ENCODE measurements at places on chromosomes 12 and 14.

DNA sequence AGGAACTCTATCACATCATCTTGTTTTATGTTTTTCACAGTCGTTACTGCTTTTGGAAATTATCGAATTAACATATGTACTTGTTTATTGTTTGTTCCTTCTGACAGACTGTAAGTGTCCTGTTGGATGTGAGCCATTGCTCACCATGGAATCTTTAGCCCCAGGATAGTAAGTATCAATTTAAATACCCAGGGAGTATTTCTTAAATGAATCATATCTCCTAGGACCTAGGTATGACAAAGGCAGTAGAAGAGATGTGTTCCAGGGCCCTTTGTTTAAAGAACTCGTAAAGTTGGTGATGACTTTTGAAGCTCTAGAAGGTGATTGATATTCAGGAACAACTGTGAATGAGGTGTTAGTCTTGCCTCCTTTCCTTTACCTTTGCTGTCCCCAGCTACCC is 30.3 kb upstream of the STRAP start:
- no peak for DNase-seq

- DNase-seq, result no peak
Measured at GRCh38 chr14:67050896-67051295, 138.3 kb upstream of the GARIN2 start.

DNA sequence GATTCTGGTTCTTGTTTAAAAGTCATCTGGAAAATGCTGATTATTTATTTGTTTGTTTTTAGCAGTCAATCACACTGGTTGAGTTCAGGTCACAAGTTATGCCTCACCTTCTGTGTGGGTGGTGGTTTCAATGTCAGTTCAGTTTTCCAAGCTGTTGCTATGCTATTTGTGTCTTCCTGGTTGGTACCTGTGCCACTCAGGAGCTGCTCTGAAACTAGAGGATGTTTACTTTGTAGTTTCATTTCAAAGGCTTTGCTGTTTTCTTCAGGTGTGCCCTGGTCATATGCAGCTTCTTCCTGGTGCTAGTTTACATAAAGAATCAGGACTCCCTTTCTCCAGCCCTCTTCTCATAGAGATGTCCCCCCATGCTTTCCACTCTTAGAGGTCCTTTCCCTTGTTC is 75.7 kb upstream of the PPP4R3A start:
- no peak for DNase-seq

DNA sequence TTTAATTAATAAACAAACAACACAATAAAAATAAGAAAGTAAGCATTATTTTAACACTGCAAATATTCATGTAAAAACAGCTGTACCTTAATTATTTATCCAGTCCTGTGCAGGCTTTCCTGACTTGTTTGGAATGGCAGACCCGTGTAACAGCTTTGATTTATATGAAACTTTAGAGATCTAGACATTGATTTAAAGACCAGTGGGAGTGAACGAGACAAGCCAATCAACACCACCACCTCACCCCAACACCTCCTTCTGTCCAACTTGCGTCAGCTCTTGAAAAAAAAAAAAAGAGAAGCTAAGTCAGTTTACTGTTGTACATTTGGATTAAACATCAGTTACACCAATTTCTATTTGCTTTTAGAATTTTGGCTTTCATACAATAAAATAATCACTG is 22.3 kb downstream of the SLC38A4 start:
- no peak for DNase-seq

- DNase-seq, result no peak
Measured at GRCh38 chr12:509500-509899, 49.8 kb downstream of the B4GALNT3 start.

DNA sequence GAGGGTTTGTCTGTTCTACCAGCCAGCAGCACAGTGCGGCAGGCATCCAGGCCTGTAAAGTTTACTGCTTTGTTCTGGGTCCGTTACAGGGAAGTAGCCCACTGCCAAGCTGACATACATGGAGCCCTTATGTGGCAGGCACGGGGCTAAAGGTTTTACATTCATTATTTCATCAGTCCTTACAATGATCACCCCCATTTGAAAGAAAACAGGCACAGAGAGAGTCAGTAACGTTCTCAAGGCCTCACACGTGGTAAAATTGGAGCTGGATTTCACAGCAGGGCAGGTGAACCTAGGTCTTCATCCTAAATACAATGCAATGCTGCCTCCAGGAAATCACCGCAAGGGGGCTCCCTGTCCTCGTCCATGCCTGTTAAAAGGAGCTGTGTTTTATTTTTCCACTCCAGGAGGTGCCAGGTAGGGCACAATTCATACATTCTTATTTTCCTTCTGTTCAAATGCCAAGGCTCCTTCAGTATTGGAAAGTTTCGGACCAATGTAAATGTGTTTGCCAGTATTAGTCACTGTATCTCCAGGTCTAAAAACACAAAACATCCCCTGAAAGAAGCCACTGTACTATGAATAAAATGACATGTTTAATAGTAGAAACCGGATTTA is 172.2 kb upstream of the GZMB start:
- DNase-seq, result no peak

- DNase-seq, result no peak
Measured at GRCh38 chr12:89340861-89341260, 11.4 kb downstream of the DUSP6 start.

DNA sequence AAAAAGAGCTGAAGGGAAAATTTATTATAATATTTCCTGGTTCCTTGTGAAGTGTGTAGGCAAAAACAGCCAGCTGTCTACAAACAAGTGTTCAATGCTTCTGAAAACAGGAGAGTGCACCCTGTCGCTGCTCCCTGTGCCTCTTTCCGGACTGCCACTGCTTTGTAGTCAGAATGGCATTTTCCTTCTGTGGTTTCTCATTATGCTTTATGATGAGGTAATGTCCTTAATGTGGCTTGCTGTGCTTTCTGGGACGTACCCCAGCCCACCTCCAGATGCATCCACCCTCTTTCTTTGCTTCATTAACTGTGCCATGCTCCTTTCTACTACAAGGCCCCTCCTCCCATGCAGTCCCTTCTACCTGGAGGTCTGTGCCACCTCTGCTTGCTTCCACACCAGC is 148.1 kb downstream of the SYT1 start:
- DNase-seq, result no peak

- no peak for DNase-seq
Measured at GRCh38 chr12:52249511-52250047, 16.5 kb downstream of the KRT7 start.

- no peak for DNase-seq
Measured at GRCh38 chr14:101500061-101500460, 61.2 kb upstream of the DIO3 start.

- no peak for DNase-seq
Measured at GRCh38 chr14:50107850-50108249, 8.5 kb downstream of the VCPKMT start.

DNA sequence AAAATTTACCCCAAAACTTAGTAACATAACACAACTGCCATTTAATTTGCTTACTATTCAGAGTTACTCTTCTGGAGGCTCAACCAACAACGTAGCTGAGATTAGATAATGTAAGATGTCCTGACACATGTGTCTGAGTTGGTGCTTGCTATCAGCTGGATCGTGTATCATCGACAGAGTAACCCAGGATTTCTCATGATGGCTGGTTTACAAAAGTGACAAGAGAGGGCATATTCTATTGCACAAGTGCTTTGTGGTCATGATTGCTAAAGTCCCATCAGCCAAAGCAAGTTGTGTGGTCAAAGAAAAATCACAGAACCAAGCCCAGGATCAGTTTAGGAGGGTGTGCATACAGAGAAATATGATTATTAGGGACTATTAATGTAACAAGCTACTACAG is 73.4 kb downstream of the CAPZA3 start:
- no peak for DNase-seq

GRCh38 chr12:69888901-69889300 is 63.9 kb downstream of the MYRFL start:
- no peak for DNase-seq

GRCh38 chr12:49190974-49191373 is 2.1 kb upstream of the TUBA1A start:
- no peak for DNase-seq

DNA sequence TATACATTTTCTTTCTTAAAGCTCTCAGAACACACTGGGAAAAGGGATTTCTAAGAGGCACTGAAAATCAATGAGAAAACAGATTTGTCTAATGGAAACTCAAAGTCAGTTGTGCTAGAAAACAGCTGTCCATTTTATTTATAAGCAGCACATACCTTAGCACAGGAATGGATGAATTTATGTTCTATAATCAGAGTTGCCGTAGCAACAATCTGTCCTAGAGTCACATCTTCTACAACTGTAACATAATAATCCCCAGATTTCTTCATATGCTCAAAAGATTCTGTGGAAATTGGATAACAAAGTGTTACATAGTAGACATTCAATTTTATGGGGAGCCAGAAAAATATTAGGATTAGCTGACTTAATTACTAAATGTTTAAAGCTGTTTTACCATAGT is 9.8 kb downstream of the GNPNAT1 start:
- no peak for DNase-seq

- no peak for DNase-seq
Measured at GRCh38 chr14:54877015-54877702, 25.5 kb downstream of the GCH1 start.

DNA sequence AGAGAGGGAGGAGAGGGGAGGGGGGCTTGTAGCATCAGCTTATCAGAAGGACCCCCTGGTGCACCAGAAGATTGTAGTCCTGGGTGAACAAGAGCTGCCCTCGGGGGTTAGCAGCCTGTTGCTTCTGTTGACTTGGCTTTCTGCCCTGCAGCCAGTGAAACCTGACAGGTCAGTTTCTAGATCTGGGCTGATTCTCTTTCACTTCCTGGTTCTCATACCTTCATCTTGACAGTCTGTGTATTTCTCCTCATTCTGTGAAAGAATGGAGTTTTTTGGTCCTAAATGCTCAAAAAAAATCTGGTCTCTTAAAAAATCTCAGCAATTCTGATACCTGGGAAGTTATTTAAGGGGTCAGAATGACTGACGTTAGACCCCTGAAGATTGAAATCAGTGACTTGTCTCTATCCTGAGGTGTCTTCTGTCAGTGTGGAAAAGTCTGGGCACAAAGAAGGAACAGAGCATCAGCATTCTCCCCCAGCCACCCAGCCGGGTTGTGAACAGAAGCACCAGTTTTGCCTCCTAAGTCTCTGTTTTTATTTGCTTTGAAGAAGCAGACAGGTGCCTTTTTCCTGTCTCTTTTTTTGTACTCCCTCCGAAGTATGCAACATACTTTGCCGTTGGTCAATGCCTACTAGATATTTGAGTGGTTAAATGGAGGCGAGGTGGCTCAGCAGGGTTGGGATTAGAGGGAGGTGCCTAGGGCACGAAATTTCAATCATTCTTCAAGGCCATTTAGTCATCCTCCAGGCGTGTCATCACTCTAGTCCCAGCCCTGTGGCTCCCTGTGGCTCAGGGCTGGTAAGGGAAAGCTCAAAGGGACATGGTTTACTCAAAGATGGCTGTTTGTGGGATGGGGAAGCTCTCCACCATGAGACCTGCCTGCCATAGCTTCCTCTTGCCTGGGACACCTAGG is 24.0 kb downstream of the TTC9 start:
- DNase-seq, result no peak

GRCh38 chr12:11886339-11886738 is 184.4 kb upstream of the BCL2L14 start:
- no peak for DNase-seq

DNA sequence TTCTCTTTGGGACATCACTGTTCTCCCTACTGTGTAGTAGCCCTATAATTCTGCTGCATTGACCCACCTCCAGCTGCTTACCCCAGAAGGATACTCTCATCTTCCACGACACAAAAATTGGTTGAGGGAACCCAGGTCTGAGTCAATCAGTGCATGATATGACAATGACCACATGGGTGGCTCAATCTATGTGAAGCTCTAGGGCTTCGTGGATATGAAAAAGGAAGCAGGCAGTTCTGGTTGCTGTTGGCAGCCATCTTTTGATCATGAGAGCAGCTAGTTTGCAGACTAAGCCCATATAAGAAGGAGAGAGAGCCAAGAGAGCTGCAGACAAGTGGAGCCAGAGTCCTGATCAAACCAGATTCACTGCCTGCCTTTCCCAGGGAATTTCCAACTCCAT is 57.9 kb downstream of the AVPR1A start:
- no peak for DNase-seq

DNA sequence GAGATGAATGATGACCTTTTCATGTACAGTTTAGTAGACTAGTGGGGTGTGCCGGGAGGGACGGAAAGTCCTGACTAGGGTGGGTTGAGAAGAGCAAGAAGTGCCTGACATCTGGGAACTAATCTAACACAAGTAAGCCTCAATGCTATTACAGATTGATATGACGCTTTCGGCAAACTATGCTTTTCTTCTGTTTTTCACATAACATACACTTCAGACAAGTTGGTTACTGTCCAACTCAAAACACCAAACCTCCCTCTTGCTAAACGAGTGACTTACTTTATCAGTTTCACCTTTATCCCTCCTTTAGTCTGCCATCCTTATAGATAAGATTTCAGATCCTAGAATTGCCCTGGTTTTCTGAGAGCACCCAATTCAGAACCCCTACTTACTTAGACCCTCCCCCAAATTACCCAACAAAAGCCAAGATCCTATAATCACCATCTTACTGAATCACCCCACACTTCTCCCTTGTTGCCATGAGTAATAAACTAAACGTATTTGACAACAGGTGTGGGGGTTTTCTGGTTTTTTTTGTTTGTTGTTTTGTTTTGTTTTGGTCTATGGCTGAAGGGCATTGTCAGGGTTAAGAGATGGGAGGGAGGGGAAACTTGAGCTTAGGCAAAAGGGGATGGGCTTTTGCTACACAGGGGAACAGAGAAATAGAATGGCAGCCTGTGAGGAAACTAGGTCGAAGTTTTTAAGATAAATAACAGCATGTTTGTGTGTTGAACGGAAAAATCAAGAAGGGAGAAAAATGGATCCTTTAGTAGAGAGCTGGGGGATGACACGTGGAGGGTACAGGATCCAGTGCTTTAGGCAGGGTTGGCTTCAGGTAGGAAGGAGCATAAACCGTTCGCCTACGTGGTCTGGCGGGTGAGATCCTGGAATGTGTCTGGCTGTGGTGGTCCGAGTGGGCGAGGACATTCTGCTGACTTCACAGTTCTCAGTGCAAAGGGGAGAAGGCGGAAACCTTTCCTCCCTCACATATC is 6.1 kb upstream of the PSMA3 start:
- DNase-seq, result peak; percentile 29

GRCh38 chr12:132393245-132393795 is 63.9 kb upstream of the GALNT9 start:
- DNase-seq, result no peak

DNA sequence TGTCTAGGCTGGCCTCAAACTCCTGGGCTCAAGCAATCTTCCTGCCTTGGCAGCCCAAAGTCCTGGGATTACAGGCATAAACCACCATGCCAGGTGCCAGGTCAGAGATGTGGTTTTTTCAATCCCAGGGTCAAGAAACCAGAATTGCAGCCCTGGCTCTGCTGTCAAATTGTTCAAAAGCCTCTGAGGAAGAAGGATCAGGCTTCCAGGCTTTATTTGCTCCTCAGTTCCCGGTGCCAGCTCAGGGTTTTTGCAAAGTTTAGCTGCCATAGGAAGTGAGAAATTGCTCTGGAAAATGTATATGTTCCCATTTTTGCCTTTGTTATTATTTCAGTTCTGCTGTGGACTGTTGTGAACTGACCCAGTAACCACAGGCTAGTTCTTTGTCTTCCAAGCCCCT is 28.7 kb downstream of the WNT5B start:
- DNase-seq, result no peak
